ENCODE measurements at places on chromosomes 1 and 21.

DNA sequence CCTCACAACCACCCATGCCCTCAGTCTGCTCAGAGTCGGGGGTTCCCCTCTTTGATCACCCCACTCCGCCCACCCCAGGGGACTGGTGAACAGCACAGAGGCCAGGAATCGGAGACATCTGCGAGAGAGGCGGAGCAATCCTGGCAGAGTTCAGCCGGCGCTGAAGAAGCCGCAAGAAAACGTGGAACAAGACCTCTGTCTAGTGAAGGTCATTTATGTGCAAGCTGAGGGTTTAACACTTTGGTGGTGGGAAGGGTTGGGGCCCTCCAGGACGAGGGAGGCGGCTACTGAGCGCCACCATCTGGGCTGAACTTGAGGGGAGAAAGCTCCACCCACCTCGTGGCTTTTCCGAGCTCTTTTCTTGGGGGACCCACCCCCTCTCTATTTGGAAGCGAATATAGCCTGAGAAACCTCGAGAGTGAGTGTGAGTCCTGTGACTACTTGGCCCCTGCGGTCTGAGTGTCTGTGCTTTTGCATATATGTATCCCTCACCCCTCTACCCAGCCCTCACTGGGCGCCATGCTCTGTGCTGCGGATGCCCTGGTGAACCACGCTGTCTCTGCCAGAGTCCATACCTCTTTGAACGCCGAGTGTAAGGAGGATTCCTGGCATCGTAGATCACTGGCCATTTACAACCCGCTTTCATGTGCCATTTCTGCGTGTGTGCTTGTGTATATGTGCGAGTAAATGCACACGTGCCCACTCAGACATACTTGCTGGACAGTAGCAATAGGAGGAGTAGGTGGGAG is 1.2 kb upstream of the EPHA10 start:
- no peak for DNase-seq

- no peak for DNase-seq
Measured at GRCh38 chr1:24442764-24443163, 27.2 kb downstream of the NIPAL3 start.

- DNase-seq, result no peak
Measured at GRCh38 chr21:31141389-31142000, 103.2 kb upstream of the KRTAP19-8 start.

DNA sequence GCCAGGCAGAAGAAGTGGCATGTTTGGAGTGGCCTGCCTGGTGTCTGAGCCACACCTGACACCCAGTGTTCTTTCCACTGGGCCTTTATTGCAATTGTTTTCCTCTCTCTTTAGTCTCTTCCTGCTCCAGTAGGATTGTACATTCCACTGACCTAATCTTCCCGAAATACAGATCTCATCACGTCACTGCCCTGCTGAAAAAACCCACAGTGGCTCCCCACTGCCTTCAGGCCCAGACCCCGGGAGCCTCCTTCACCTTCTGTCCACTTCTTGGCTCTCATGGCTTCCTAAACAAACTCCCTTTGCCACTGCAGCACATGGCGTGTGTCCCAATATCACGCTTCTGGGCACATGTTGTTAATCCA is 25.3 kb upstream of the ATP5PO start:
- DNase-seq, result no peak

- DNase-seq, result peak; percentile 86
Measured at GRCh38 chr1:234887016-234887900, 241.4 kb downstream of the TOMM20 start.

- DNase-seq, result no peak
Measured at GRCh38 chr1:71593523-71593922, 512.7 kb upstream of the ZRANB2 start.

DNA sequence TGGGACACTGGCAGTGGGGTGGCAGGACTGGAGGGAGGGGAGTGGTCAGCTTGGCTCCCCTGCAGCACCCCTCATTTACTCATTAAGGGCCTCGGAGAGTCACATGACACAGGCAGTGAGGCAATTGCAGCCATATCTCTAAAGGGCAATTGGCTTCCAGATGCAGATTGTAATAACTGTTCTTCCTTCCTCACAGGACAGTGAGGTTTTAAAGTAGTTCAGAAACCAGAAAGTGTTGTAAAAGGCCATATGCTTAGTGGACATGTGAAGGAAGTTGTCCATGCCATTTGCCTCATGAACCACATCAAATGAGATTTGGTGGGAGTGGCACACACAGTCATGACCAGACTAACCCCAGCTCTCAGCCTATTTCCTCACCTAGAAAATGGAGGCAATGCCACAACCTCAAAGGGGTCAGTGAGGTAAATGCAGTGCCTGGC is 11.1 kb downstream of the MTX1 start:
- no peak for DNase-seq

DNA sequence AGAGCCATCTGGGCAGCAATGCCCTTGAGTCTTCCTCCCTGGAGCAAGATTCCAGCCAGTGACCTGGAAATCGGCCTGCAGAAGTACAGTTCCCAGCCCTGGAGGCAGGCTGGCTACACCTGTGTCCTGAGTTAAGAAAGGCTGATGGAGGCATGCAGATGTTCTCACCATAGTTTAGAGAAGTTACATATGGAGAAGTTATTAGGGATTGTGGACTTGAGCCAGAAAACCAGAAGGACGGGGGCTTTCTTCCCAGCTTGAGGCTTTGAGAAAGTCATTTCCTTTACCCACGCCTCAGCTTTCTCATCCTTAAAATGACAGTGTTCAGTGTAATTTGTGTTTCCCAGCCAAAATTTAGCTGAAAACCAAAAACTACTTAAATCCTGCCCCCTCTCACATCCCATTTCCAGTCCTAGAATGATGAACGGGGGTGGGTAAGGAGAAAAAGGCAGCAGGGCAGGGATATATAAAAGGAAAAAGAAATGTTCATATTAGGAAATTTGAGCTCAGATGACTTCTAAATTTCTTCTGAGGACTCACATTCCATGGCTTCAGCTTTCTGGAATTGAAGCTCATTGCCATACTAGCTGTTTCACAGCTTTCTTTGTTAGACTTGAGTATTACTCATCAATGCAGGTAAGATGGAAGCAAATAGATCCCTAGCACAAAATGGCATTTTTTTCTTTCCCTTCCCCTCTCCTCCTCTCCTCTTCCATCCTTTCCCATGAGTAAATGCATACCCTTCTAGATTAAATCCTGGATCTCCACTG is 14.4 kb upstream of the C8B start:
- DNase-seq, result no peak

GRCh38 chr1:43272576-43273571 is 3.1 kb downstream of the TMEM125 start:
- peak; percentile 40 for DNase-seq

GRCh38 chr1:215146240-215146975 is 63.9 kb downstream of the KCNK2 start:
- DNase-seq, result no peak

DNA sequence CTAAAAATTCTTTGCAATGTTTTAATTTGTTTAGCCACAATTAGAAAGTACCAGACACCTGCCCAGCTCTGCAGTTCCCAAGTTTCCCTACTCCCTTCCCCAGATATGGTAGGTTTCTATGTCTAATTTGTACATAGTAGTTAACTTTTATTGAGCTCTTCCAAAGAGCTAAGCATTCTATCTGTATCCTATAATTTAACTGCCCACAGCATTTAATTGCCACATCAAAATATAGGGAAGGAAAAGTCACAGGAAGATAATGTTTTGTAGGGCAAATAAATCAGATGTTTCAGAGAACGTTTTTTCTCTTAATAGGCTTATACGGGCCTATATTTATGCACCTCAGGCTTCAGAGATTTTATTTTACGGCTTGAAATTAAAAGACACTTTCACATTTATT is 15.7 kb upstream of the FMO3 start:
- DNase-seq, result no peak

- DNase-seq, result no peak
Measured at GRCh38 chr1:171787686-171788480, 6.4 kb downstream of the METTL13 start.

- DNase-seq, result no peak
Measured at GRCh38 chr1:229022595-229023333, 248.1 kb upstream of the RAB4A start.

DNA sequence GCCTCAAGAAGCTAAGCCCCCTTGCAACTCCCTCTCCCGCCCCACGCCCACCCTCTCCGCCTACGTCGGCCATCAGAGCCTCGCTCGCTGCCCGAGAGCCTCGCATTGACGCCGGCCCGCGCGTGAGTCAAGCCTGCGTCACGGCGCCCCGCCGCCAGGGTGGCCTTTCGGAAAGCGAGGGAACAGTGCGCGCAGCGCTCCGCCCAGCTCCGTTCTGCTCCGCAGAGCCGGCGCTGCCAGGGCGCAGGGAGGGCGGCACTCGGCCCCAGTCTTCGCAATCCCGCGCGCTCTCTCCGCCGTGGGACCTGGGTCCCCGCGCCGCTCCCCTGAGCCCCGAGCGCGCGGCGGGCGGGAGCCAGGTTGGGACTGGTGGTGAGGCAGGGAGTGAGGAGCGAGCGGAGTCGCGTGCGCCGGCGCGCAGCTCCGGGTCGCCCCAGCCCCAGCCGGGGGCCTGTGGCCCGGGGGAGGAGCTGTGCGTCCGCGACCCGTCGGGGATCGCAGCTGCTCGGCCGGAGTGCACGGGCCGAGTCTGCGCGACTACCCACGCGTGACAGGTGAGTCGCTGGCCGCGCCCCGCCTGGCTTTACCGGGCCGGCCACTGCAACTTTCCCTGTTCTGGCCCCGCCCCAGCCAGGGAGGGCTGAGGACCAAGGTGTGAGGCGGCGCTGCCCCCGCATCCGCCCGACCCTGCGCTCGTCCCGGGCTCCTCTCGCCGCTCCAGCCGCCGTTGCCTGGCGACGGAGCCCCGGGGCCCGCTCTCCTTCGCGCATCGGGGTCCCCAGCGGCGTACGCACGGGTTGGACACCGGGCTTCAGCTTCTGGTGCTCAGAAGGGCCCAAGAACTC is at the start of gene SLC6A17:
SLC6A17 (plus strand) TSS at position 165 of the 845 bp plus-strand sequence. CDS start 16,436 bp downstream, outside the sequence.
- peak; percentile 45 for DNase-seq

- no peak for DNase-seq
Measured at GRCh38 chr21:42164818-42165217, 54.1 kb upstream of the ABCG1 start.

DNA sequence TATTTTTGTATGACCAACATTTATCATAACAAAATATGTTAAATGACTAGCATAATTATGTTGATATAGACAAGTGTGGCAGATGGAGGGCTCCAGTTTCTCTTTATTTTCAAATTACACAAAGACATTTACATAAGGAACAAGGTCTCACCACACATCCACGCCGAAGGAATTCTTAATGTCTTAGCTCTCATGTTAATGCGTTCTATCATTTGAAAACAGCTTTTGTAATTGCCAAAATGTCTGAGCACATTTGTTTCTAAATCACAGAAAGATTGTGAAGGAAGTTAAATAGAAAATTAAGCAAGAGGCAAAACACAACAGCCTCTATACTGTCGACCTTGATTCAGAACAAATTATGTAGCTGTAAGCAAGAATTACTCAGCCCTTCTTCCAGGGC is 223.0 kb upstream of the NR5A2 start:
- no peak for DNase-seq

DNA sequence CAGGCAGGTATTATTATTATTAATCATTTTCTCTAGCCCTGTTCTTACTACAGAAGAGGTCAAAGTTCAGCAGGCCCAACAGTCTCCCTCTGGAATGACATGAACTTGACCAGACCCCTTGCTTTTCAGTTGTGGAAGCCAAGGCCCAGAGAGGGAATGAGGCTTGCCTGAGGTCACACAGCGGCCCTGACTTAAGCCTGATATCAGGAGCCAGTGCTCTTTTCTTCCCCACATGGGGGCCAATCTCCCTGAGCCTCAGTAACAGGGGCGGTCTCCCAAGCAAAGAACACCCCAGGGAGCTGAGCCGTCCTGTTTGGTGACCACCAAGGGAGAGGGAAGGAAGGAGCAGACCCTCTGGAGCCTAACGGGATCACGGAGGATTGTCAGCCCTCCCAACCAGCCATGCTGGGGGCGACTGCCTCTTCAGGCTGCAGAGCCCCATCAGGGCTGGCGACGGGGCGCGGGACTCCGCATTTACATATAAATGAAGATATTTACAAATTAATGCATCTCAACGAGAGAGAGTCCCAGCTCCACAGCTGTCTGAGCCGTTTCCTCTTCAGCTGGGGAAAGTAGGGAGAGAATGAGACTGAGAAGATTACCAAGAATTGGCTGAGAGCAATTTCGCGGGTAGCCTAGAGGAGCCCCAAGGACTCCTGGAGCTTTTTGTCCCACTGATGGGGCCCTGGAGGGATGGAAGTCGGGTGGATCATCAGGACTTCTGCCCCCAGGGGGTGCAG is 186.1 kb upstream of the KLHDC7A start:
- DNase-seq, result no peak

DNA sequence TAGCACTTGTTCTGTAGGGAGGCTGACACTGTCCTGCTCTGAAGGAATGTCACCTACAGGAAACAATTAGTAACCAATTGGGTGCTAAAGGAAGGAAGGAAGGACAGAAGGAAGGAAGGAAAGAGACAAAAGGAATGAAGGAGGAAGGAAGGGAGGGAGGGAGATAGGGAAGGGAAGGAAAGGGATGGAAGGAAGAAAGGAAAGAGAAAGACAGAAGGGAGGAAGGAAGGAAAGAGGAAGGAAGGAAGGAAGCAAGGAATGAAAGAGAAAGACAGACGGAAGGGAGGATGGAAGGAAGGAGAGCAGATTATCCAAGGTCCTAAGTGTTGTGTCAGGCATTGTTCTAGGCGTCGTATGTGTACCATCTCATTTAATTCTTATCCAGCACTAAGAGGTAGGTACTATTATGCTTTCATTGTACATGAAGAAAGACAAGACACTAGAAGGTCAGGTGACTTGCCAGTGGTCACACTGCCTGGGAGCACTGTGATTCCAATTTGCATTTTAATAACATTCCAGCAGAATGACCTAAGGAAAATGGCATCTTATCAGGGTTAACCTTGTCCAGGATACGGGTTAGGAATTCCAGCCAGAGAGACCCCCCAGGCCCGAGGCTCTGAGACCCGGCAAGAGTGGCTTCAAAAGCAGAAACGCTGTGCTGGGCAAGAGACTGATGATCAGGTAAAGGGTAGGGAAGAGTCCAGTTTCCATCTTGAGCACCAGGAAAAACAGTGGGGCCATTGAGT is 29.6 kb downstream of the CLIC6 start:
- no peak for DNase-seq

DNA sequence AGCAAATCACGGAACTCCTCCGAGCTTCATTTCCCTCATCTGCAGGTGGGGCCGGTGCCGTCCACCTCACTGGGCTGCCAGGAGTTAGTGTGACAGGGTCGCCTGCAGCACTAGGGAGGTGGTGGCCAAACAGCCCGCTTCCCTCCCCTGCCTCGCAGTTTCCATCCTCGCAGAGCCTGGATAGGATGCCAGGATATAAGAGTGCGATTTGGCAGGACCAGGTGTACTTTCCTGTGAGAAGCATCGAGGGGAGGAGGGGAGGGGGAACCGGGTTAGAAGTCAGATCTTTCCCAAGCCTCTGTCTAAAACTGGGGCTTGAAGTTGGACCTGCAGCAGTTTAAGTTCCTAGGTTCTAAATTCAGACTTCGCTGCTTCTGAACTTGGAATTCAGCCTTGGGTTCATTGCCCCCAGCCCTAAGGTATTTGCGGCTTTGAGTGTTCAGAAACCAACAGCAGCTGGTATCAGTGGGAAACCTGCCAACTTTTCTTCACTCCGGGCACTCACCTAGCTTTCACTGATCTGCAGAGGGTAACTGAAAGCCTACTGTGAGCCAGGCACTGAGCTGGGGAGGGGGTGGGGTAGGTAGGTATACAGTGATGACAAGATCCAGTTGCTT is 1.7 kb upstream of the JUN start:
- DNase-seq, result peak; percentile 87

- no peak for DNase-seq
Measured at GRCh38 chr21:37183749-37184148, 83.4 kb downstream of the VPS26C start.

- DNase-seq, result no peak
Measured at GRCh38 chr1:84254703-84255238, 46.7 kb upstream of the SAMD13 start.

All from sigmoid colon (tissue), 7 donors.